Sigmoid colon (tissue), 7 donors: ENCODE measurements at places on chromosomes 5 and 9. TPM values are rescaled to one million over a fixed set of nuclear protein-coding genes. Genes with fewer than 3 reads are reported as not detected.
A peak's percentile ranks its signal among the peaks of the same experiment; 100 is the strongest.

GRCh38 chr9:79131246-79131774 is 440.5 kb upstream of the TLE4 start:
- no peaks in the 10 kb centered on the region for H3K27me3 ChIP-seq
- H3K36me3 ChIP-seq = no peaks in the 10 kb centered on the region
- H3K27ac ChIP-seq = no peak overlapping the region
- H3K4me1 ChIP-seq = no peaks in the 10 kb centered on the region

TMC1 gene
- total RNA-seq = not detected

GRCh38 chr9:97413462-97413861 is 1.6 kb downstream of the TDRD7 start:
- H3K36me3 ChIP-seq = no peaks in the 10 kb centered on the region
- H3K4me3 ChIP-seq = no peak overlapping the region
- no peak for DNase-seq
- H3K27me3 ChIP-seq = peaks cover 4% of the 10 kb centered on the region
- peaks cover 15% of the 10 kb centered on the region for H3K4me1 ChIP-seq

- no peak overlapping the region for H3K4me3 ChIP-seq
- DNase-seq = no peak
- H3K27ac ChIP-seq = no peak overlapping the region
- peaks cover 20% of the 10 kb centered on the region for H3K4me1 ChIP-seq
Measured at GRCh38 chr5:123545506-123545905, 33.5 kb downstream of the CSNK1G3 start.

- no peak overlapping the region for H3K27ac ChIP-seq
- H3K4me3 ChIP-seq = no peak overlapping the region
- DNase-seq = no peak
- no peaks in the 10 kb centered on the region for H3K4me1 ChIP-seq
- H3K27me3 ChIP-seq = no peaks in the 10 kb centered on the region
- H3K36me3 ChIP-seq = no peaks in the 10 kb centered on the region
Measured at GRCh38 chr5:74052441-74053221, 426.6 kb downstream of the ARHGEF28 start.

RCL1 gene
- total RNA-seq = 24.1 TPM

- no peaks in the 10 kb centered on the region for H3K36me3 ChIP-seq
- DNase-seq = no peak
- no peak overlapping the region for H3K4me3 ChIP-seq
- H3K27me3 ChIP-seq = no peaks in the 10 kb centered on the region
- no peaks in the 10 kb centered on the region for H3K4me1 ChIP-seq
Measured at GRCh38 chr9:19748278-19749126, 40.3 kb downstream of the SLC24A2 start.

DNA sequence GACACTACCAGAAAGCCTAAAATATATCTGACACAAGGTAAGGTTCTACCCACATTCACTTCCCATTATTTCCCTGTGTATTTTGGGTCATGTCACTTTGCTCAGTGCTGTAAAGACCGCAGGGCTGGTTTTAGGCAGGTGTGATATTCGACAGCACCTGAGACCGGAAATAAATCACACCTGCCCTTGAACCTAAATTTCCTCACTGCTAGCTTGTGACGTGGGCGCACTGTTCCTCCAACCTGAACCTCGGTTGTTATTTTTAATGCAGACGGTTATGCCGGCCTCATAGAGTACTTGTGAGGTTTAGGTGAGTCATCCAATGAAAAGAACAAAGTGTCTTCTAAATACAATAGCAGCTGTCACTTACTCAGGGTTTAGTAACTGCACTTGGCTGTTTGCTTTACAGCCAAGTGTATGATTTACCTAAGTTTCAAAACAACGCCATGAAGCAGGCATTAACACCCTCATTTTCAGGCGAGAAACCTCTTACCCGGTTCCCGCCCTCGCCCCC is 20.7 kb upstream of the ZNF782 start:
- DNase-seq = no peak
- peak overlapping the region; percentile 33 for H3K27ac ChIP-seq
- H3K4me1 ChIP-seq = no peaks in the 10 kb centered on the region
- H3K36me3 ChIP-seq = no peaks in the 10 kb centered on the region
- H3K4me3 ChIP-seq = no peak overlapping the region
- peaks cover 24% of the 10 kb centered on the region for H3K27me3 ChIP-seq

- peaks cover 14% of the 10 kb centered on the region for H3K4me1 ChIP-seq
- DNase-seq = peak; percentile 92
- H3K36me3 ChIP-seq = no peaks in the 10 kb centered on the region
- peak overlapping the region; percentile 76 for H3K27ac ChIP-seq
- H3K27me3 ChIP-seq = no peaks in the 10 kb centered on the region
Measured at GRCh38 chr5:142215915-142216681, 107.5 kb downstream of the NDFIP1 start.

GRCh38 chr9:34651321-34651720 is 664 bp upstream of the IL11RA start:
- H3K4me1 ChIP-seq = peaks cover 68% of the 10 kb centered on the region
- H3K27ac ChIP-seq = peak overlapping the region; percentile 87
- H3K27me3 ChIP-seq = no peaks in the 10 kb centered on the region
- peaks cover 5% of the 10 kb centered on the region for H3K36me3 ChIP-seq

DNA sequence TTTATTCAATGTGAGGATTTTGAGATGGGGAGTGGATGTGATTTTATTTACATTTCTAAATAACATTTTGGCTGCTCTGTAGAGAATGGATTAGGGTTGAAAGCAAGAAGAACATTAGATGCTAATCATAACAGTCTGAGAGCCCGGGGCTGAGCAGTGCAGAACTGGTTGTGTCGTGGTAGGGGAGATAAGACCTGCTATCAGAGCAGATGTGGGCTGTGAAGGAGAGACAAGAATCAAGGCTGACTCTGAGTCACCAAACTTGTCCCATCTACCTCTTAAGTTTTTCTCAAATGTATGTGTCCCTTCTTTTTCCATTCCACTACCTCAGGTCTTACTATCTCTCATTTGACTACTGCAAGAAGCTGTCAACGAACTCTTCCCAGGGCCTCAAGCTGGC is 35.4 kb upstream of the SLC28A3 start:
- no peaks in the 10 kb centered on the region for H3K36me3 ChIP-seq
- H3K4me1 ChIP-seq = no peaks in the 10 kb centered on the region
- no peak overlapping the region for H3K27ac ChIP-seq
- no peak for DNase-seq

FIBCD1 gene
- total RNA-seq = not detected

- DNase-seq = no peak
- no peak overlapping the region for H3K4me3 ChIP-seq
- H3K27me3 ChIP-seq = no peaks in the 10 kb centered on the region
- no peak overlapping the region for H3K27ac ChIP-seq
- no peaks in the 10 kb centered on the region for H3K4me1 ChIP-seq
Measured at GRCh38 chr9:89358985-89359384, 40.7 kb downstream of the SECISBP2 start.

- DNase-seq = no peak
- H3K36me3 ChIP-seq = no peaks in the 10 kb centered on the region
- H3K4me1 ChIP-seq = peaks cover 19% of the 10 kb centered on the region
- H3K27ac ChIP-seq = no peak overlapping the region
- H3K27me3 ChIP-seq = no peaks in the 10 kb centered on the region
- no peak overlapping the region for H3K4me3 ChIP-seq
Measured at GRCh38 chr9:12922224-12922866, 147.5 kb downstream of the LURAP1L start.

MYMK gene
- not detected for total RNA-seq

- DNase-seq = no peak
- H3K36me3 ChIP-seq = peaks cover 10% of the 10 kb centered on the region
- no peaks in the 10 kb centered on the region for H3K27me3 ChIP-seq
- no peak overlapping the region for H3K4me3 ChIP-seq
Measured at GRCh38 chr9:16771356-16771755, 99.1 kb downstream of the BNC2 start.

GRCh38 chr5:68178579-68178978 is 37.0 kb upstream of the PIK3R1 start:
- no peak overlapping the region for H3K27ac ChIP-seq
- H3K4me3 ChIP-seq = no peak overlapping the region
- H3K4me1 ChIP-seq = no peaks in the 10 kb centered on the region
- DNase-seq = no peak
- no peaks in the 10 kb centered on the region for H3K36me3 ChIP-seq

DNA sequence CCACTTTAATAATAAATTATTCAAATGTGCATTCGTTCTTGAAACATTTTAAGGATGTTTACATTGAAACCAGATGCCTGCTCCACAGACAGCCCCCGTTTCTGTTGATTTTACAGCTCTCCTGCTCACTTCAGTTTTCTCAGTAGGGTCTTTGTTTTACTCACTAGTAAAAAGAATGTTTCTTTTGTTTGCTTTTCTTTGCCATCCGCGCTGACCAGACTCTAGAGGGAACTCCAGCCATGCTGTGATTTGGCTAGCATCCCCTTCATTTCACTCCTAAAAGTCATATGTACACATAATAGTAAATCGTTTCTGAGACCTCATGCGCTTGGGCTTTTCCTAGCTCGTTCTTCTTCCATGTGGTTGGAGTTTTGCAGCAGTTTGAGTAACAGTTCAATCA is 28.7 kb upstream of the PALM2AKAP2 start:
- no peaks in the 10 kb centered on the region for H3K27me3 ChIP-seq
- no peaks in the 10 kb centered on the region for H3K36me3 ChIP-seq
- H3K4me3 ChIP-seq = no peak overlapping the region
- H3K4me1 ChIP-seq = peaks cover 15% of the 10 kb centered on the region
- DNase-seq = no peak

ADCY2 gene
- 4.4 TPM for total RNA-seq

SYNPO gene
- total RNA-seq = 8.9 TPM

SPATA31C1 gene
- not detected for total RNA-seq

FST gene
- total RNA-seq = 8.8 TPM

SEMA5A gene
- 1.8 TPM for total RNA-seq

- no peaks in the 10 kb centered on the region for H3K36me3 ChIP-seq
- peak; percentile 76 for DNase-seq
- peaks cover 41% of the 10 kb centered on the region for H3K27me3 ChIP-seq
- H3K27ac ChIP-seq = peak overlapping the region; percentile 66
Measured at GRCh38 chr5:142325725-142326479, 1.1 kb upstream of the SPRY4 start.

IL9 gene
- not detected for total RNA-seq

GRCh38 chr9:132769906-132770769 is 99.9 kb downstream of the GTF3C4 start:
- no peaks in the 10 kb centered on the region for H3K36me3 ChIP-seq
- DNase-seq = peak; percentile 76
- H3K4me1 ChIP-seq = peaks cover 17% of the 10 kb centered on the region
- peak overlapping the region; percentile 68 for H3K4me3 ChIP-seq
- peak overlapping the region; percentile 85 for H3K27ac ChIP-seq

- H3K4me1 ChIP-seq = no peaks in the 10 kb centered on the region
- DNase-seq = no peak
- H3K27ac ChIP-seq = no peak overlapping the region
- no peaks in the 10 kb centered on the region for H3K36me3 ChIP-seq
Measured at GRCh38 chr5:92674321-92674720, 906.7 kb downstream of the NR2F1-AS1 start.

PTPA gene
- total RNA-seq = 76.3 TPM
